Inflammatory macrophage treated with lipopolysaccharide for 1 hour (primary cell): ENCODE measurements at places on chromosomes 3 and 15.

- DNase-seq: no peak
Measured at GRCh38 chr3:13484851-13485590, 4.9 kb downstream of the HDAC11 start.

- DNase-seq: no peak
Measured at GRCh38 chr3:124783696-124784095, 53.4 kb downstream of the UMPS start.

DNA sequence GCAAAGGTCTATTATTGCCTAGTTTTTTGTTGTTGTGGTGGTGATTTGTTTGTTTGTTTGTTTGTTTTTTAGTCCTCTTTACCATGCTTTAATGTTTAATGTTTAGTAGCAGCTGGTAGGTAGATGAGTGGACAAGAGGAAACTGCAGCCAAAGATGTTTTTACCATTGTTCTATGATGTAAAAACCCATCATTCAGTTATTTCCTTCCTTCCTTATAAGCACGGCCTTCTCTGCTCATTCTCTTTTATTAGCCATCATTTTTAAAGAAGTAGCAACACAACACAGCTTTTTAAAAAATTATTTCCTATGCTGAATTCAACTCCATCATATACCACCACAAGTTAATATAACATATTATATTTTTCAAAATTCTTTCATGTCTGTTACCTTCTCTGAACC lies 58.5 kb upstream of the BOC start:
- no peak for DNase-seq

DNA sequence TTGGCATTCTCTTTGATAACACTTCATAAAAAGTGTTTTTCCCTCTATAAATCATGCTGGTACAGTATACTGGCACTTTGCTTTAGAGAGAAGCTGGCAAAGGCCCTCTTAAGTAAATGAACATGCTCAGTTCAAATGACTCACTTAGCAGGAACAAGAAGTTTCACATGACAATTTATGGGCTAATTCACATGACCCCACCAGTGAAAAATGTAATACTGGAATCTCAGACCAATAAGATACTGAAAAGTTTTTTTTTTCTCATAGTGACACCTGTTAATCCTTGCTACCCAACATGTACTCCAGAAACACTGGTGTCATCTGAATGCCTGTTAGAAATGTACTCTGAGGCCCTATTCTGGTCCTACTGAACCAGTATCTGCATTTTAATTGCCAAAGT lies 13.9 kb downstream of the BTBD1 start:
- peak; percentile 73 for DNase-seq

DNA sequence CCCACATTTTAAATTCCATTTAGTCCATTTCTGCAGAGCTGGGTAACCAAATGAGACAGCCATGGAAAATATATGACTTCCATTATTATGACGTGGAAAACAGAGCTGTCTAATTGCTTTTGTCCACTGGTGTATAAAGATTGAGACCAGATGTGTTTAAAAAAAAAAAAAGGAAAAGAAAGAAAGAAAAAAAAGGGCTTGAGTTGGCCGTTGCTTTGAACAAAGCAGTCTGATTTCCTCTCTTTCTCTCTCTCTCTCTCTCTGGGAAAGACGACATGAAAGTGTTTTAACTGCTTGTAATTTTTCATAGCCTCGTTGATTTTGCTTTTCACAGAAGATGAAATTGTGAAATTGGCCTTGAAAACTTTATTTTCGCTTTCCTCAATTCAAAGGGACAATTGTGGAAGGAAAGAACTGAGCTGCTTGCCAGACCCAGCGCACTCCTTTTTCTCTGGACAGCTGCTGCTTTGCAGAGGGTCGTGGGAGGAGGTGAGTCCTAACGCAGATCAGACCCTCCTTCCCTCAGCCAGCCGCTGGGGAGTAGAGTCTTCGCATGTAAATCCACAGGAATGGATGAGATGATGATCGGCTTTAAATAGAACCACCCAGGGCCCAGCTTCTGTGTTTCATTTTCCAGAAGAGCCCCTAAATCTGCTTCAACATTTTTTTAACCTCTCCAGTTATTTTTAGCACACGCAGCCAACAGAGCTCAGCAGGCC lies 42.8 kb upstream of the UBE2E1 start:
- no peak for DNase-seq

DNA sequence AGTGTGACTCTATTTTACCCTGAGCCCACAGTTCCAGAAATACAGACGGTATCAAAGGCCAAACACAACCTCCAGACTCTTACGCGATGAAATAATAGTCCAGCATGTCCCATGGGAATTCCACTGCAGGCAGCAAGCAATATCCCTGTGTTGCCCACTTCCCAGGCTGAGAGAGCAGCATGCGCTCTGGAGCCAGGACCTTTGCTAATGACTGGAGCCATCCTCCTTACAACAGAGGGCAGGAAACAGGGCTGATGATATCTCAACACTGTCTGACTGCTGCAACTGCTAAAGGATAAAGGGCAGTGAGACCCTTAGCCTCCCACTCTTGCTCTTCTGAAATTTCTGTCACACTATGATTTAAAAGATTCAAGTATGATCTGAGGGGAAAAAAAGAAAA lies 34.8 kb downstream of the MCF2L2 start:
- no peak for DNase-seq

- no peak for DNase-seq
Measured at GRCh38 chr15:85164841-85165466, 183.3 kb downstream of the PDE8A start.

DNA sequence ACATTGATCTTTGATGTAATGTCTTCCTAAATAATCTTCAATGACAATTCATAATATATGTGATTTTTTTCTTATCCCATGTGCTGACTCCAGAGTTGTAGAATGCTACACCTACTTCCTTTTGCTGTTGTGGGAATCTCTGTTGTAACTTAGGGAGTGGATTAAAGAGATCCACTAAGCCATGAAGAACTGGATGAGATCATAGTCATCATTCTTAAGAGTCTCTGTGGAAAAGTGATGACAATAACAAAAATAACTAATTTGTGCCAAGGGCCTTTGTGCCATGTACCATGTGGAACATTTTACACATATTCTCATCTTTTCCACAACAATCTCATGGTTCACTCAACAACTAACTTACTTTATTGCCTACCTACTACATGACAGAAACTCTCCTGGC lies 162.9 kb upstream of the PDZRN3 start:
- DNase-seq: no peak

DNA sequence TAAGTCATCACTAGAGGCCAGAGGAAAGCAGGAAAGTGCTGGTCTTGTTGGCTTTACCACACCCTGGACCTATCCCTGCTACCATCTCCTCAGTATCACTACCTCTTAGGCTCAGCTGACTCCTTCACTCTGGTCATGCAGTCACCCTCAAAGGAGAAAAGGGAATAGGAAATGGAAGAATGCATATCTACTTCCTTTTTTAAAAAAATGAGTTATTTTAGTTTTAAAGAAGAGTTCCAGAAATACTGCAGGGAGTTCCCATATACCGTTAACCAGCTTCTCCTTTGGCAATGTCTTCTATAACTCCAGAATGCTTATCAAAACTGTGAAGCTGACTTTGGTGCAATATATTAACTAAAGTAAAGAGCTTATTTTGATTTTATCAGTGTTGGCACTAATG lies 688.6 kb downstream of the DIPK2A start:
- peak; percentile 20 for DNase-seq

- DNase-seq: no peak
Measured at GRCh38 chr15:50148362-50148963, 29.4 kb upstream of the ATP8B4 start.

GRCh38 chr3:179606534-179607085 lies 2.0 kb downstream of the NDUFB5 start:
- DNase-seq: no peak

GRCh38 chr15:76289582-76289981 lies 21.7 kb downstream of the ETFA start:
- no peak for DNase-seq

- no peak for DNase-seq
Measured at GRCh38 chr3:71791634-71792033, 6.7 kb upstream of the PROK2 start.

GRCh38 chr3:36451816-36452215 lies 71.5 kb downstream of the STAC start:
- no peak for DNase-seq

- no peak for DNase-seq
Measured at GRCh38 chr15:25795061-25795460, 68.1 kb downstream of the ATP10A start.

- peak; percentile 74 for DNase-seq
Measured at GRCh38 chr15:67146875-67147381, 81.5 kb downstream of the SMAD3 start.

DNA sequence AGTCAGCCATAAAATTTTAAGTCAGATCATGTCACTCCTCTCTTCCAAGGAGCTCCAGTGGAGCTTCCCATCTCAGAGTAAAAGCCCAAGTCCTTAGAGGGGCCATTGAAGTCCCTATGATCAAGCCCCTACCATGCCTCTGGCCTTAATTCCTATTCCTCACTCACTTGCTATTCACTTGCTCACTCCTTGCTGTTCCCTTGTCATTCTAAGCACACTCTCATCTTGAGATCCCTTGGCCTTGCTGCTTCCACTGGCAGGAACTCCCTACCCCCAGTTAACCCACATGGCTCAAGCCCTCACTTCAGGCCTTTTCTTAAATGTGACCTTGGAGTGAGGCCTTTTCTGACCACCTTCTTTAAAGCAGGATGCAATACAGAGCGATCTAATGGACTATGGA lies 12.3 kb upstream of the SECISBP2L start:
- DNase-seq: no peak

DNA sequence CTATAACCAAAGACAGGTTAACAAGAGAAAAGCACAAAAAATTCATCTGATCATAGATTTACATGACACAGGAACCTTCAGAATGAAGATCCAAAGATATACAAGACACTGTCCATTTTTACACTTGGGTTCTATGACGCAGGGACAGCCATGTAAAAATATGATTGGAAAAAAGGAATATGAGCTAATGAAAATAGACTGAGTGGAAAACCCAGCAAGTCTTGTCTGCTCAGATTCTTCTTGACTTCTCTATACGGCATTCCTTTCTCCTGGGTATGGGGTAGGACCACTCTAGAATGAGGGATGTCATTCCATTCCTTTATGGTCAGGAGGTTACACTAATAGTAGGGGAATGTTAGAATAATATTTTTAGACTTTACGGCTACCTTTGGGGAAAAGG lies 46.9 kb downstream of the WDR49 start:
- DNase-seq: no peak

GRCh38 chr15:84599906-84600305 lies 903 bp upstream of the ZSCAN2 start:
- no peak for DNase-seq

DNA sequence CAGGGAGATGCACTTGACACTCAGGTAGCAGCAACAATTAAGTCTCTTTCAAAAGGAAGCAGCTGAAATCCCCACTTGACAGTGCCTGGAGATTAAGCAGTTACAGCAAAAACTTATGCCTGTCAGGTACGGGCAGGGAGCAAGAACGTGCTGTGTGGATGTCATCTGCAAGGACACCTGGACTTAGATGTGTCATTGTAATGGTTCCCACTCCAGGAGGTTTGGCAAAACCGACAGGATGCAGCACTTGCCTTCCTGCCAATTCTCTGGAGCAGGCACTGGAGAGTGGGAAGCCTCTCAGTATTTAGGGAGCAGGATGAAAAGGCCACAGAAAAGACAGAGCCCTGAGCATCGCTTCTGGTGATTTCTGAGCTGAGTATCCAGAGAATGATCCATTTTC lies 292.4 kb downstream of the PDCD6IP start:
- DNase-seq: no peak

DNA sequence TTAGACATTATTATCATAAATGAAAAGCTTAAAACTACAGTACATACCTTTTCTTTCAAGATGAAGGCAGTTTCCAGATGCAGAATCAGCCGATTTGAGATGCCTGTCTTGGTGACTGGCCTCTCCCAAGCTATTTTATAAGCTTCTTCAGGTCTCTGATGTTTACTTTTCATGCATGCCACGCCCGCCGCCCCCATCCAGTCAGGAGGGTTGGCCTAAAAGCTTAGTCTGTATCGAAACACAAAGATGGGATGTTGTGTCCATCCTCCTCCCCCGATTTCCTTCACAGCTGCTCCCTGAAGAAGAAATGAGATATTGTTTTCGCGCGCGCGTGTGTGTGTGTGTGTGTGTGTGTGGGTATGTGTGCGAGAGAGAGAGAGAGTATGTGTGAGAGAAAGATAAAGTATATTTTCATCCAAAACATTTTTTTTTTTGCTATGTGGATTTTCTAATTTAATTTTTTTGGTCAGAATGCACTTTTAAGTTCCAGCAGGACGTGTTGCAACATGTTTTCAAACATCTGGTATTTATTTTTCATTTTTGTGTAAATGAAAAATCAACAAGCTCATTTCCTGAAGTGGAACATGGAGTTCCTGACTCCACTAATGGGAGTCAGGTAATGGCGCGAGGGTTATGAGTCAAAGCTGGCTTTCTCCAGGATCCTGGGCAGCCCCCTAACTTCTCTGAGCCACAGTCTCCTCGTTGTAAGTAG lies at the start of gene APOD:
APOD (minus strand) TSS at position 110 of the 712 bp plus-strand sequence. CDS start 4,479 bp downstream, outside the sequence.
- DNase-seq: no peak

GRCh38 chr3:157335233-157336076 lies 101.2 kb upstream of the PTX3 start:
- DNase-seq: no peak

GRCh38 chr3:15512166-15512565 lies 9.3 kb downstream of the COLQ start:
- no peak for DNase-seq

DNA sequence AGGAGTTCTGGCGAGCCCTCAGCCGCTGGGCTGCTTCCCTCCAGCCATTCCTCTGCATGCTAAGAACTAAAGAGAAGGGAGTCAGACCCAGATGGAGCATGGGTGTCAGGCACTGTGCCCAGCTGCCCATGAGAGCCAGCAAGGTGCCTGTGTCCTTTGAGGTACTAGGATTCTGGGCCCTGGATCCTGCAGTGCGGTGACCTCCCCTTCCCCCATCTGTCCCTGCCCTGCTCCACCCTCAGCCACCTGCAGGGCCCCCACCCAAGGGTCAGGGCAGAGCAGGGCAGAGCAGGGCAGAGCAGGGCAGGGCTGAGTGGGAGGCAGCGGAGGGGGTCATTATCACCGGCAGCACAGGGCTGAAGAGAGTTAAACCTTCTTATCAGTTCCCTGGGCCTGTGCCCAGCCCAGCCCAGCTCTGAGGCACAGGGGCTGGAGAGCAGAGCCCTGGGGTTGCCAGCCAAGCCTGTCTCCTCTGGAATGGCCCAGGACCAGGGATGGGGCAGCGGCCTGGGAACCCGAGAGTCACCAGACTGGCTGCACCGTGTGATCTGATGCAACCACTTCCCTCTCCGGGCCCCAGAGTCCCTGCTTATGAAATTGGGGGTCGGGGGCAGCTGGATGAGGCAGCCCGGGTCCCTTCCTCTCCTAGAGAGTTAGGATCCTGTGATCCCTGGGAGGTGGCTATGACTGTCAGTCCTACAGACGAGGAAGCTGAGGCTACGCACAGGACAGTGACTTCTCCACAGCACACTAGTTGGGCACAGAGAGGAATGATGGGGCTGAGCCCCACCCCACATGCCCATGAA lies 17.3 kb downstream of the ZDHHC19 start:
- DNase-seq: peak; percentile 98

GRCh38 chr3:80116281-80116680 lies 348.5 kb upstream of the ROBO1 start:
- DNase-seq: no peak

- DNase-seq: no peak
Measured at GRCh38 chr3:155070316-155070715, 9.8 kb upstream of the MME start.
